CD14-positive monocyte (primary cell): ENCODE measurements at places on chromosomes 2 and 18.
A peak's percentile ranks its signal among the peaks of the same experiment; 100 is the strongest.

DNA sequence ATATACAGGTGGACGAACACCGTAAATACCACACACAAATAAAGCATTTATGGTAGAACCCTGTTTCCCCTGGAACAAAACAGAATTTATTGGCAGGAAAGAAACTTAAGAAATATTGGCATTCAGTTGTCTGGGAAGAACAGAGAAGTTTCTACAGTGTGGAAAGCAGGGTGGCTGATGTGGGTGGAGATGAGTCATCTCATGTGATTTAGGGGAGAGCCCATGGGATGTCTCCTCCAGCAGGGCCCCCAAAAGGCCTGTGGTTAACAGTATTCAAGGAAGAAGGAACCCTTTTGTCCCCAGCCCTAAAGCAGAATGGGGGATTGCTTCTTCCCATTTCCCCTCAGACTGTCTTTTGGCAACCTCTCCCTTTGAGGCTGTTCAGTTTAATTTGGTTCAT lies 24.2 kb downstream of the SIX3 start:
- no peaks in the 10 kb centered on the region for H3K27me3 ChIP-seq
- DNase-seq = no peak
- no peak overlapping the region for H3K4me3 ChIP-seq
- no peak overlapping the region for H3K27ac ChIP-seq
- H3K4me1 ChIP-seq = no peaks in the 10 kb centered on the region
- H3K36me3 ChIP-seq = no peaks in the 10 kb centered on the region

DNA sequence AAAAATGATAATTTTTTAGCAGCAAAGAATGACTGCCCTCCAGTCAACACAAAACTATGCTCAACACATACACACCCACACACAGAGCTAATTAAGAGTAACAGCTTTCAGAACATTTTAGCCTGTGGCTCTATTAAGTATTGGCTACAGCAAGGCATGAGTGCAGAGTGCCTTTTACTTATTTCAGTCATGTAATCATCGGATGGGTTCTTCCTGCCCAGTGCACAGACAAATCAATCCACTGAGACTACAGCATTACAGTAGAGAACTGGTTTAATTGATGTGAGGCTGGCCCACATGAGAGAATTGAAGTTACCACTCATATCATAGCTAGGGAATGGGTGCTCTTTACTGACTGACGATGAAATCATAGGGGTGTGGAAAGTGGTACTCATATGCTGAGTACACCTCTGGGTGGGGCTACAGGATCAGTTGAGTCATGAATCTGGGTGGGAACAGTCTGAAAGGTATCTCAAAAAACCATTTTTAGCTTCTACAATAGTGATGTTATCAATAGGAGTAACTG lies 241.0 kb downstream of the FSIP2 start:
- no peak overlapping the region for H3K27ac ChIP-seq
- H3K4me3 ChIP-seq = no peak overlapping the region
- no peaks in the 10 kb centered on the region for H3K4me1 ChIP-seq
- no peaks in the 10 kb centered on the region for H3K36me3 ChIP-seq

GRCh38 chr2:80527119-80527518 lies 222.6 kb upstream of the LRRTM1 start:
- no peak overlapping the region for H3K4me3 ChIP-seq
- H3K36me3 ChIP-seq = no peaks in the 10 kb centered on the region
- no peaks in the 10 kb centered on the region for H3K27me3 ChIP-seq

GRCh38 chr2:150449856-150450255 lies 37.6 kb downstream of the RND3 start:
- H3K27ac ChIP-seq = no peak overlapping the region
- no peak overlapping the region for H3K4me3 ChIP-seq
- H3K4me1 ChIP-seq = no peaks in the 10 kb centered on the region
- DNase-seq = no peak
- H3K36me3 ChIP-seq = no peaks in the 10 kb centered on the region

DNA sequence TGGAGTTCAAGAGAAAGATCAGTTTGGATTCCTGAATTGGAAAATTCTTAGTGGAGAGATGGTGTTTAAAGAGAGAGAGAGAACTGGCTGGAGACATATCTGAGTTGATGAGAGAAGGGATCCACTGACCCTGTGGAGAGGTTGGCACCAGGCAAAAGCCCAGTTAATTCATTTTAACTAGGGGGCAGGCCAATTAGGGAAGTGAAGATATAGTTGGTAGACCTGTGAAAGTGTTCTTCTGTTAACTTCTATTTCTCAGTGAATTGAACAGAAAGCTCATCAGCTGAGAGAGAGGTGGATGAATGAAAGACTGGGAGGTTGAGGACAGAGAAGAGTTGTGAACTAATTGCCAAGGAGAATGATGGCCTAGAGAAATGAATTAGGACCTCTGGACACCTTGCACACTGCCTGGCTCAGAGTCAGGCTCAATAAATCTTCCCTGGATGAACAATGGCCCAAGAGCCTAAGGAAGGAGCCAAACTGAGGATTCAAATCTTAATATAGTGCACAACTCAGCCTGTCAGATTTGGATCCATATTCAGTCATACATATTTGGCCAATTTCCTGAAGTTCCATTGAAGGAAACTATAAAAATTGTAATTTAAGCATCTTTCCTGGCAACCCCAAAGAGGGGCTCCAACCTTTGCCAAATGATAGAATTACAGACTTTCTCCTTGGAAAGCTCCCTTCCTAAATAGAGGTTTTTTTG lies 82.2 kb upstream of the RMDN2 start:
- no peak for DNase-seq
- no peak overlapping the region for H3K4me3 ChIP-seq
- H3K36me3 ChIP-seq = no peaks in the 10 kb centered on the region
- no peaks in the 10 kb centered on the region for H3K27me3 ChIP-seq
- H3K27ac ChIP-seq = no peak overlapping the region

DNA sequence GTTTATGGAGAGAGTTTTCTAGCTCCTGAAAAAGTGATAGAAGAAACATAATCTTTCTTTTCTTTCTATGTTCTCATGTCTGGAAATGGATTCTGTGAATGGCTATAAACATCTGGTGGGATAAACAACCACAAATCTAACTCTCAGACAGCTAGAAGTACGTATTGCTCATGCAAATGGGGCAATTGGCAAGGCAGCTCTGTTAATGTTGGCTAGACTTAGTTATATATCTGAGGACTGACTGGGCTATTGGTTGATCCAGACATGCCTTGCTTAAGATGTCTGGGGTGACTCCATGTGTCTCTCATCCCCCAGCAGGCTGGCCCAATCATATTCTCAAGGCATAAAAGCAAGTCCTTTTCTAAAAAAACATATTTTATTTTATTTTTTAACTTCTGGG lies 939.2 kb upstream of the NRXN1 start:
- H3K27ac ChIP-seq = no peak overlapping the region
- H3K4me3 ChIP-seq = no peak overlapping the region
- no peaks in the 10 kb centered on the region for H3K36me3 ChIP-seq
- H3K4me1 ChIP-seq = no peaks in the 10 kb centered on the region
- DNase-seq = no peak

- no peaks in the 10 kb centered on the region for H3K4me1 ChIP-seq
- no peaks in the 10 kb centered on the region for H3K36me3 ChIP-seq
- no peak overlapping the region for H3K27ac ChIP-seq
- no peak for DNase-seq
These were observed 2.1 kb upstream of the COL5A2 start for GRCh38 chr2:189181706-189182105.

GRCh38 chr2:208607694-208608093 lies 201.1 kb downstream of the PTH2R start:
- H3K36me3 ChIP-seq = no peaks in the 10 kb centered on the region
- H3K27ac ChIP-seq = no peak overlapping the region
- DNase-seq = no peak
- H3K4me1 ChIP-seq = no peaks in the 10 kb centered on the region
- H3K4me3 ChIP-seq = no peak overlapping the region
- no peaks in the 10 kb centered on the region for H3K27me3 ChIP-seq

- H3K36me3 ChIP-seq = no peaks in the 10 kb centered on the region
- no peaks in the 10 kb centered on the region for H3K4me1 ChIP-seq
- no peak overlapping the region for H3K27ac ChIP-seq
- DNase-seq = no peak
- H3K4me3 ChIP-seq = no peak overlapping the region
- H3K27me3 ChIP-seq = no peaks in the 10 kb centered on the region
These were observed 548.6 kb upstream of the HS6ST1 start for GRCh38 chr2:128867311-128867710.

- peak overlapping the region; percentile 81 for H3K4me3 ChIP-seq
- peaks cover 100% of the 10 kb centered on the region for H3K27me3 ChIP-seq
- DNase-seq = no peak
These were observed 2.0 kb downstream of the DLX1 start for GRCh38 chr2:172087207-172087779.

DNA sequence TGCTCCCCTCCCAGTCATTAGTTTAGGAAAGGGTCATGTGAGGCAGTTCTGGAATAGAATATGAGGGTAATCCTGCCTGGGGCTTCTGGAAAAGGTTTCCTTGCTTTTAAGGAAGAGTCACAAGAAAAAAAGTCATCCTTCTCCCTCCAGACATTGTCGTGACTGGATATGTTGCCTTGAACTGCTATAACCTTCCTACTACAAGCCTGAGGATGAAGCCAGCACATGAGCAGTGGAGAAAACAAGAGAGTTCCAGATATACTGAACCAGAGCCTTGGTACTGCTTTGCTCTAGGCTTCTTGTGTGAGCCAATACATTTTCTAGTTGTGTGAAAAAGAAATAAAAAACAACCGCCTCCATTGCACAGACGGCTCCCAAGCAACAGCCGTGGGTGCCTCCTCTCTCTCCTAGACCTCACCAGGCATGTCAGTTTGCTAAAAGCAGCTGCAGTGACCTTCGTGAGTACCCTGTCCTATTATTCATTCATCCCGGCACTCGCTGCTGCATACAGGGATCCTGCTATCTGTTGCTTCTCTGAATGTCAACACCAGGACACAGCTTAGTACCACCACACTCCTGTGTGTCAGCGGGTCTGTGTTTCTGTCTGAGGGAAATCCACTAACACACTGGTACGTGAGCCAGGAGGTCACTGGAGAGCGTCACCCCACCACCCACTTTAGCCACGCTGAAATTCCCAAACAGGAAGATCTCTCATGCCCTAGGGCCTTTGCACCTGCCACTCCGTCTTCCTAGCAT lies 186.7 kb downstream of the KLHL29 start:
- no peaks in the 10 kb centered on the region for H3K36me3 ChIP-seq
- no peak overlapping the region for H3K27ac ChIP-seq
- no peak overlapping the region for H3K4me3 ChIP-seq
- H3K27me3 ChIP-seq = no peaks in the 10 kb centered on the region

DNA sequence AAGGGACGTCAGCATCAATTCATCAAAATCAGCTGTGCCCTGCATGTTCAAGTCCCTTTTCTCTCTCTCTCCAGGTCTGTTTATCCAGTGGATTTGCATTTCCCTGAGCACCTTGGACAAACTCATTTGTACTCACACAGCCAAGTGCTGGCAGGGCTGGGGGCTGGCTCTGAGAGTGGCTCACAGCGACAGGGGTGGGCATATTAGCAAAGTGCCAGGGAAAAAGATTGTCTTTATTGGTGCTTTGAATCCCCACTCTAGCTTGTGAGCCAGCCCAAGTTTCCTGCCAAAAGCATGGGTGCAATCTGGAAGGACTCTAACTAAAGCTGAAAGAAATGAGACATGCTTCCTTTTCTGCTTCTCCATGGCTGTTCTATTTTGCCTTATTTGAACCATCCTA lies 56.6 kb downstream of the ACOXL start:
- DNase-seq = no peak
- H3K27ac ChIP-seq = no peak overlapping the region
- no peaks in the 10 kb centered on the region for H3K36me3 ChIP-seq
- H3K27me3 ChIP-seq = no peaks in the 10 kb centered on the region

DNA sequence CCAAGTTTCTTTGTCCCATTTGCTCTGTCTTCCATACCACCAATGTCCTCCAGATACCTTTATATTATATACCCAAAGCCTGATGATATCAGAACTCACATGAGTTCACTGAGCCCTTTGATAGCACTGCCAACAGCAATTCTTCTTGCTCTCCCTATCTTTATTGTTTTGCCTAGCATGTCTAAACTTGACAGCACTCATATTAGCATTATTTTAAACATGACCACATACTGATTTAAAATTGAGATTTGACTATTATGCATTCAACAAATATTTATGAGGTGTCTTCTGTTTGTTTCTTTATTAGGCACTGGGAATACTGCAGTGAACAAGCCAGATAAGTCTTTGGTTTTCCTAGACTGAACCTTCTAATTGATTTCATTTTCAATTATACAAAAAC lies 587.3 kb upstream of the GCFC2 start:
- H3K27ac ChIP-seq = no peak overlapping the region
- no peaks in the 10 kb centered on the region for H3K36me3 ChIP-seq
- DNase-seq = no peak
- H3K27me3 ChIP-seq = no peaks in the 10 kb centered on the region
- no peaks in the 10 kb centered on the region for H3K4me1 ChIP-seq

- no peak overlapping the region for H3K4me3 ChIP-seq
- no peaks in the 10 kb centered on the region for H3K4me1 ChIP-seq
- no peak overlapping the region for H3K27ac ChIP-seq
- DNase-seq = no peak
- peaks cover 75% of the 10 kb centered on the region for H3K36me3 ChIP-seq
- no peaks in the 10 kb centered on the region for H3K27me3 ChIP-seq
These were observed 61.9 kb upstream of the CABYR start for GRCh38 chr18:24076950-24077349.

DNA sequence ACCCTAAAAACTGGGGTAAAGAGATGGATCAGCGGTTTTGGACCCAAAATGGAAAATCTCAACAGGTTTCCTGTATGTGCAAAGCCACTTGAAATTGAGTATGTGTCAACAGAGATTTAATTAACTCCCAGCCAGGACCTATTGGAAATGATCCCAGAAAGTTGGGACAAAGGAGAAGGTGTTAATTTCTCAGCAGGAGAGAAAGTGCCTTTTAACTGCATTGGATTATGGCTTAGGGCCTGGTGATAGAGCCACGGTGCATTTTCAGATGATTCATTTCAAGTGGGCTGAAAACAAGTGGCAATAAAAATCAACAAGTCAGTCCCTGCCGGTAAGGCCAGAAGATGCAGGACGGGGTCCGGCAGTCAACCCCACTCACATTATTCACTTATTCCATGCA lies 80.2 kb upstream of the BCL11A start:
- H3K36me3 ChIP-seq = no peaks in the 10 kb centered on the region
- no peak overlapping the region for H3K4me3 ChIP-seq
- no peak overlapping the region for H3K27ac ChIP-seq
- no peaks in the 10 kb centered on the region for H3K27me3 ChIP-seq

DNA sequence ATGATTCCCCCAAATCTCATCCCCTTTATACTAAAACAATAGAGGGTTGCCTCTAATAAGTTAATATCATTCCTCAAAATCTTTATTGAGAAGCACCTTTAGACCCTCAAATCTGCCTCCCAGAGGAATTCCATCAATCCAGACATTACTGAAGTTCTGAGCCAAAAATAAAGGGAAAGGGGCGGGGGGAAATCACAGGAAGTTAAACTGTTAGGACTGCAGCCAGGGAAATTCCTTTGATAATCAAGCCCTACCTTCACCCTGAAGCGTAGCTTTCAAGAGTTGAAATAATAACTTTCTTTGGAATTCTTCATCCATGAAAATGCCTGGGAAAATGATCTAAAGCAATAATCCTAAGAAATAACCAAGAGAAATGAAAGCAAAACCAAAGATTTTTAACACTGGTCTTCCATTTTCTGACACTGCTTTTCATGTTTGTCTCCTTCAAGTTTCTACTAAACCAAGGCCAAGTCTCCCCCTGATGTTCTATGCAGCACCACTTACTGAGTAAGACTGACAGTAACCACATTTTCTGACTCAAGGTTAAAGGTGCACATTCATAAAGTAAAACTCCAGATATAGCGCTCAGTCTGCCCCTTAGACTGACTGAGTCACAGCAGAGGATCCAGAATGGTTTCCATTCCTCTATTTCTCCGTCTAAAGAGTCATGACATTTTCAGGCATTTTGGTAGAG lies 78.2 kb downstream of the TCF4 start:
- peak; percentile 76 for DNase-seq
- peak overlapping the region; percentile 65 for H3K27ac ChIP-seq
- H3K36me3 ChIP-seq = no peaks in the 10 kb centered on the region
- H3K4me3 ChIP-seq = peak overlapping the region; percentile 76
- H3K27me3 ChIP-seq = no peaks in the 10 kb centered on the region
